Fibroblast of the aortic adventitia (primary cell): ENCODE measurements at places on chromosomes 6 and 20.

DNA sequence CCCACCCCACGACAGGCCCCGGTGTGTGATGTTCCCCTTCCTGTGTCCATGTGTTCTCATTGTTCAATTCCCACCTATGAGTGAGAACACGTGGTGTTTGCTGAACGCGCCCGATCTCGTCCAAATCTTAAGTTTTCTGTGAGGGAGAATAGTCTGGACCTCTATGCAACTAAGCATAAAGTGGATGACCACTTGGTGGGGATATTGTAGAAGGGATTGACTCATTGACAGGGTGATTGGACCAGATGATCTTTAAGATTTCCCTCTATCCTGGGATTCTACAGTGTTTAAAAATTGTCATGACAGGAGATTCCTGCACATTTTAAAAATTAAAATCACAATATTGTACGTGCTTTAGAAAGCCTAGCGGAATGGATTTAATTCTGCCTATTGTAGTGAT is 141.3 kb downstream of the TRMT11 start:
- peak; percentile 38 for DNase-seq

- no peak for DNase-seq
These were observed 9.6 kb upstream of the RHAG start for GRCh38 chr6:49646130-49646824.

DNA sequence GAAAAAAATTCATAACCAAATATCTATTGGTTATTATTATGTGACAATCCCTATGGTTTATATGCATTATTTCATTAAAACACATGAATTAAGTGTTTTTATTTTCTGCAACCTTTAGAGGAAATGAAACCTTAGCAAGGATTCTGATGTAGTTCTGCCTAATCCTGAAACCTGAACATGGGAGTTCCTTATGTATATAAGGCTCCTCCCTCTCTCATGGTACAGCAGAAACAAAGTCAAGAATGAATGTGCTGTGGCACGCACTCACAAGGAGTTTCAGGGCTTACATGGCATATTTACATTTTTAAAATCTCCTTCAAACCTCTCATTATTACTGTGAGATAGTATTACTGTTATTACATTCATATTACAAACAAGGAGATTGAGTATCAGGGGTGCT is 426.4 kb upstream of the CITED2 start:
- no peak for DNase-seq

- peak; percentile 63 for DNase-seq
These were observed at the start of gene SMPDL3A for GRCh38 chr6:122789182-122790027. TSS of gene SMPDL3A (plus strand) at chr6:122789258. CDS start at chr6:122789347, 89 bp downstream.

DNA sequence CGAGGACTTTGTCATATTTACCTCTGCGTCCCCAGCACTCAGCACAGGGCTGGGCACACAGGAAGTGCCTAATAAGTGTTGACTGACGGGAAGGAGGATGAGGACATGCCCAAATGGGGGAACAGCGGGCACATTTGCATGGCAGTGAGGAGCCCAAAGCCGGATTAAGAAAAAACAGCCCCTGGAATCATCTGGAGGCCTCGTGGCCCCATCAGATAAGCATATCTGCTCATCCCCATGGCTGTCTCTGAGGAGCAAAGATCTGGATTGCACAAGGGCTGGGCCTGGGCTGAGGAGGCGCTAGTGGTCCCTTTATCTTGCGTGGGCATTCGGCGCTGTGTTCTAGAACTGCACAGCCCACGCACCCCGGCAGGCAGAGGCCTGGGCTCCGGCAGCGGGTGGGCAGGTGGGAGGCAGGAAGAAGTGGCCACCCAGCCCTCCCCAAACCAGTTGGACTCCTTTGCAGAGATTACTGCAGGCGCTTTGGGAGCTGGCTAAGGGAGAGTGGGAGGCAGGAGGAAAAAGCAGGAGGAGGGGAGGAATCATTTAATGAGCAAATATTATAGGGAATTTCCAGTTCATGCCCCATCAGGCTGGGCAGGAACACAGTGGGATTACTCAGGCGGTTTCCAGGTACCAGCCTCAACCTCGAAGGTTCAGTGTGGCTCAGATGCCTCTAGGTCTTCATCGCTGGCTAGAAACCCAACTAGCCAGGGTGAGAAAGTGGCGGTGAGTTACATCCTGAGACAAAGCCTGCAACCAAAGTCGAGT is 108.1 kb downstream of the CEBPB start:
- no peak for DNase-seq

GRCh38 chr6:30356536-30356935 is 11.6 kb downstream of the RPP21 start:
- no peak for DNase-seq

- DNase-seq = no peak
These were observed 292.5 kb upstream of the CNR1 start for GRCh38 chr6:88458662-88459061.
